Stimulated activated CD4-positive, alpha-beta T cell treated with anti-CD3 and anti-CD28 coated beads, Interleukin-12 subunit alpha, Interleukin-12 subunit beta, amount 100 ng/mL, for 4 hours (primary cell): ENCODE measurements at places on chromosomes 7 and 10.

- no peak for DNase-seq
Measured at GRCh38 chr7:134514663-134515062, 12.7 kb upstream of the AKR1B10 start.

DNA sequence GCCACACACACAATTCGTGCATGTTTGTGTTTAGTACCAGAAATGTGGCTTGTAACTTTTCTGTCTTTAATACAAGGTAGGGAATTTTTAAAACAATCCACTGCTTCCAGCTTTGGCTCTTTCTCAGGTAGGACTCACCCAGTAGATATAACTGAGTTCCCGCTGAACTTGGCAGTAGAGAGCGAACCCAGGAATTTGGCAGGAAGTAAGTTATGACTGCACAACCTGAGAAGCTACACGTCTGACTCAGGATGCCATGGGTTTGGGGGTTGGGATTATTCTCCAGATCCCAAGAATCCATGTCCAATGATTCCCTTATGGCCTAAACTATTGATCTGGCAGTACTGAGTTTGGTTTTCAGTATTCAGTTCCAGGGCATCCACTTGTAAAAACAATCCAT, 499.7 kb downstream of the CALN1 start:
- no peak for DNase-seq

DNA sequence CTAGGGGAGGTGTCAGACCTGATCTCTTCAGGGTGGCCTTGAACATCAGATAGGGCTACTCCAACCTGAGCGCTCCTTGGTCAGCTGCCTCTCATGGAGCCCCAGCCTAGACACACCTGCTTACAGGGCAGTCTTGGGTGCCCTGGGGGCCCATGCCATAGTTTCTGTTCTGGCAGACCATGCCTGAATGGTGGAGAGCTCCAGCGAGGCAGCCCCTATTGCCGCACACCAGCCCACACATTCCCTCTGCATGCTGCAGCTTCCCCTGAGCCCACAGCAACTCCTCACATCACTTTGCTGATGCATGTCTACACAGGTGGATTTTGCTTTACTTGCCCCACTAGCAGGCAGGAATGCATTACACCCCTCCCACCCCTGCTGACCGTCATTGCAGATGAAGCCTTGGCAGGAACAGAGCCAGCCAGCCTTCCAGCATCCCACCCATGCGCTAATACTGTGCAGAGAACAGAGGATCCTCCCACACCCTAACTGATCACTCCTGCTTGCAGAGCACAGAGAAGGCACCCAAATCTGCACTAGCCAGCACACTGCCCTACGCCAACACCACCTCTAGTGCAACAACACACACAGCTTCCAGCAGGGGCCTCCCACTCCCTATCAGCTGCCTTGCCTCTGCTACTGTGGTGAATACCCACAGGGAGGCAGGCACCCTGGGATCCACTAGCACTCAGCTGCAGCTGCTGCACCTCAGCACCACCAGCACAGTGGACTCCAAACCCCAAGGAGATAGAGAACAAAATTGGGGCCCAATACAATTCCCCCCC, 43.0 kb upstream of the GRM3 start:
- no peak for DNase-seq

DNA sequence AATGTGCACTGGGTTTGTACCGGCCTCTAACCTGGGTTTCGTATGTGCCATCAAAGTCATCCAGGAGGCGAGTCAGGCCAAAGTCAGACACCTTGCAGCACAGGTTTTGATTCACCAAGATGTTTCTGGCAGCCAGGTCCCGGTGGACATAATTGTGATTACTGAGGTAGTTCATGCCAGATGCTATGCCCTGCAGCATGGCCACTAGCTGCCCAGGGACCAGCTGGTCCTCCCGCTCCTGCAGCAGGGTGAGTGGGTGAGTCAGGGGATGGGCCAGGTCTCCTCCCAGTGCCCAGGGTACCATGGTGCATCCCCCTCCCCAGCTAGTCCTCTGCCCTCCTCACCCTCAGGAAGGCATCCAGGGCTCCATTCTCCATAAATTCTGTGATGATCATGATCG, 13.6 kb downstream of the ZYX start:
- DNase-seq = no peak

GRCh38 chr7:93574646-93575554, at the start of gene CALCR:
CALCR (minus strand) TSS chr7:93574724; CDS start chr7:93486981, 87,743 bp downstream.
- no peak for DNase-seq

DNA sequence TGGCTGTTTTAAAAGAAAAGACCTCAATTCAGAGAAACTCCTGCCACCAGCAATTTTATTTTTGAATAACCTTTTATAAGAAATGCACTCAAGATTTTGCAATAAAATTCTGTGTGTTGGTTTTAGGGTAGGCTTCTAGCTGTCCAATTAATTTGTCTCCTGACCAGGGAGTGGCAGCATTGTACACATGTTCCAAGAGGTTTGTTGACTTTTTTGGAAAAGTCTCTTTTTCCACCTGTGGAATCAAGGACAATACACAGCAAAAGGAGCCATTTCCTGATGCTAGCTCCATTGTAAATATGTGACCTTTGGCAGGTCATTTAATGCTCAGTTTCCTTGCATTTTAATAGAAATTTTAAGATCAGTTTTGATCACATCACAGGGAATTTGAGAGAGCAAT, 1.8 kb downstream of the GIMAP5 start:
- DNase-seq = no peak

- DNase-seq = no peak
Measured at GRCh38 chr10:60384011-60384410, 5.7 kb downstream of the ANK3 start.

DNA sequence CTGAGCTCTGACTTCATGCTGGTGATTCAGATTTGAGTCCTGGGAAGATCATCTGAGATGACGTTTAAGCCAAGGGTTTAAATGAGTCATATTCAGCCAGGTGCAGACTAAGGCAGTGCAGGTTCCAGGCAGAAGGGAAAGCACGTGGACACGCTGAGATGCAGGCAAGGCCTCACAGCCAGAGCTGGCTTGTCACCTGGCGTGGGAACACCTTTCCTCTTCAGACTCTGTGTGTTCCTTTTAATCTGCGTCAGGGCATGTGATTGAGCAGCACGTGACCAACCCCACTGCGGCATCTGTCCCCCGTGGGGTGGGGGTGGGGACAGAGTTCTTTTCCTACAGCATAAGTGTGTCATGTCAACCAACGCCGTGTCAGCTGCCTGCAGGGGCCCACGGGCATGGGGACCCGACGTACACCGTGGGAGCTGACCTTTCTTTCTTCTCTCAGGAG, 10.7 kb upstream of the IDI2 start:
- no peak for DNase-seq

GRCh38 chr10:31650010-31650409, 278.6 kb downstream of the ARHGAP12 start:
- no peak for DNase-seq

GRCh38 chr7:46210467-46210866, 289.4 kb upstream of the IGFBP3 start:
- DNase-seq = no peak

GRCh38 chr7:144842377-144842851, 6.6 kb upstream of the TPK1 start:
- no peak for DNase-seq

DNA sequence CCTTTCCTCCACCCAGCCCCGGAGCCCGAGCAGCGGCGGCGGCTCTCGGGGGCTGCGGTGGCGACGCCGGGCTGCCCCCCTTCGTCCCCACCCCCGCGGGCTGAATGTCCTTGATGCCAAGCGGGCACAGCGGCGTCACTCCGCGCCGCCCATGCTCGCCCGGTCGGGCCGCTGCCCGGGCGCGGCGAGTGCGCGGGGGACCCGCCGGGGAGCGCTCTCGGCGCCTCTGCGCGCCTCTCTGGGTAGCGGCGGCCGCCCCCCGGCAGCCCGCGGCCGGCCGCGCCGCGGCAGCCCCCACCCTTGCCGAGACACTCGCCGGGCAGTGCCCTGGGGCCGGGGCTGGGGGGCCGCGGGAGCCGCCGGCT, 433 bp upstream of the PLXNA4 start:
- no peak for DNase-seq

- DNase-seq = no peak
Measured at GRCh38 chr7:129052441-129052840, 2.5 kb downstream of the TNPO3 start.

GRCh38 chr7:102834466-102834865, 78.3 kb upstream of the LRRC17 start:
- DNase-seq = no peak

GRCh38 chr10:124157271-124157681, 63.9 kb upstream of the CHST15 start:
- DNase-seq = no peak

DNA sequence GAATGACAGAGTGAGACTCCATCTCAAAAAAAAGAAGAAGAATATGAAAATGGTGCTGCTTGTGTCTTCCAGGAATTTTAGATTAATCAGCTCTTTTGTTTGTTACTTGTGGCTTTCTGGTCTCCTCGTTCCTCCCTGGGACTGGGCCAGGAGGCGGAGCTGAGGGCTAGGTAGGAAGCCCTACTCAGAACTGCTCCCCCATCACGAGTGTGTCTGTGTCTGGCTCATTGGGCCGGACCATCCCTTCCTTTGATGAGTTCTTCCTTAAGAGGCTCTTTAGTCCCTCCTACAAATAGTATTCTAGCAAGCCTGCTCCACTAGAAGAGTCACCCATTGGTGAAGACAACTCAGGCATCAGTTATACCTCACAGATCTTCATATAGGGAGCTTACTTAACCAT, 56.8 kb upstream of the YAE1 start:
- DNase-seq = no peak

GRCh38 chr7:28813243-28813962, 144.7 kb downstream of the TRIL start:
- DNase-seq = no peak

GRCh38 chr7:117296066-117296465, 26.8 kb downstream of the WNT2 start:
- DNase-seq = no peak

GRCh38 chr10:90862908-90863514, 5.2 kb upstream of the HTR7 start:
- no peak for DNase-seq

DNA sequence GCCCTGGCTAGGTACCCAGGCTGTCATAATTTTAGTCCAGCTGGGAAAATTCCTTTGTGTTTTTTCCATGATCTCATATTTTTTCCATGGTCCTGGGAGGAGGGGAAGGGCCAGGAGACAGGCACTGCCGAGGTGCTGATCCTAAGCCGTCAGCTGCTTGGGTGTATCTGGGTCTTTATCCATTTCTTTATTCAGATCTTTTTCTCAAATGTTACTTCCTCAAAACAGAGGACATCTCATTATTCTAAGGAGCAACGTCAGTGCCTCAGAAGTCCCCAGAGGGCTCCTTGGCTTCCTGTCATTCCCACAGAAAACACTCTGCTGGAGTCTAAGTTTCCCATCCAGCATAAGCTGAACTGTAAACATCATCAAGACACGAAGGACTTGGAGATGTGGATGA, 2.8 kb upstream of the OR6V1 start:
- no peak for DNase-seq

GRCh38 chr10:110841767-110842267, 29.9 kb upstream of the PDCD4 start:
- no peak for DNase-seq

GRCh38 chr7:118525020-118525419, 300.5 kb downstream of the ANKRD7 start:
- DNase-seq = no peak

- no peak for DNase-seq
Measured at GRCh38 chr7:13551503-13551902, 438.0 kb downstream of the ETV1 start.

GRCh38 chr7:111835066-111835465, 272.8 kb upstream of the IMMP2L start:
- DNase-seq = no peak

DNA sequence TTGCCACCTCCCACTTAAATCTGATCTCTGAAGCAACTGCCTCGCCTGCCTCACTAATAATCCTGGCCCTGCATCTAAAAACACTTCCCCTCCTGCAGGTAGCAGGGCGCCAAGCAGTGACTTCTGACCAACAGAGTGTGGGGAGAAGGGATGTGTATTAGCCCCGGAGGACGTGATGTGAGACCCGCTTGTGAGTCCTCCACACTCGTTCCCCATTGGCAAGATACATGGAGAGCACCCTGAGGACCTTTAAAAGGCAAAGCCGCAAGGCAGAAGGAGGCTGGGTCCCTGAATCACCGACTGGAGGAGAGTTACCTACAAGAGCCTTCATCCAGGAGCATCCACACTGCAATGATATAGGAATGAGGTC, 6.1 kb upstream of the PILRA start:
- DNase-seq = no peak

DNA sequence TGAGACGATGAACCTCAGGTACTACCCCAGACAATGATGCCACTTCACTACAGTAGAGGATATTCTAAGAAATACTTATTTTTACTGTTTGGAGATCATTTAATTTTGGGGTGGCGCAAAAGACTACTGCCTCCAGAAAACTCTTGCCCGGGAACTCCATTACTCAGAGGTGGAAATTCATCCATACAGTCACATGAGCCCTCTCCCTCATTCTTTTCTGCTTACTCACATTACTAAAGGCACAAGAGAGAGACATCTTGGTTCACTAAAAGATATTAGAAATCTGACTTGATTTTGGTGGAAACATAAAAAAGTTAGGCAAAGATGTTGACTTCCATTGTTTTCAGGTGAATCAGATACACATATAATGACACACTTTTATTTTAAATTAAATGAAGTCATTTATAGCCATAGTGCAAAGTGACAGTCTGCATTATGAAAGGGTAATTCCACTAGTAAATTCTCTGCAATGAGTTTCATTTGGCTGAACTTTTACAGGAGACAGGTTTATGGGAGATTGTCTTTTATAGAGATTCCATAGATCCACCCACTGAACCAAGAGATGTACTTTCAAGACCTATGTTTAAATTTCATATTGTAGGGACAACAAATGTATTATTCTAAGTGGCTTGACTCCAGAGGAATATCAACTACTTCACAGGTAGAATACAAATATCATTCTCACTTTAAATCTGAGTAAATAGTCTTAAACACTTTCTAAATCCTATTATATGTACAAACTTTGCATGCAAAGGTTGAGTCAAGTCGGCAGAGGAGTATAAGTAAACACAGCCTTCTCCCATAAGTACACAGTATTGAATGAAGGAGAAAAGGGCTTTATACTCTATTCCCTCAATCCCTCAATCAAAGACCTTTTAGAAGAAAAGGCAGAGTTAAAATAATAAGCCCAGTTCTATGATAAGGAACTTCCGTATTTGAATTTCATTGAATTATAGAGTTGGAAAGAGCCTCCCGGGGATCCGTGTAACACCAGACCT, 18.8 kb downstream of the NEBL start:
- no peak for DNase-seq
